Mesenchymal stem cell (in vitro differentiated cells and primary cell): ENCODE measurements at places on chromosomes 7 and 10.
A peak's percentile ranks its signal among the peaks of the same experiment; 100 is the strongest.

GRCh38 chr10:86715836-86716235 lies 40.6 kb upstream of the BMPR1A start:
- DNase-seq = no peak

GRCh38 chr7:158248816-158249215 lies 338.8 kb downstream of the PTPRN2 start:
- no peak for DNase-seq

- no peak for DNase-seq
These were observed 43.0 kb downstream of the LEP start for GRCh38 chr7:128284102-128284501.

- DNase-seq = no peak
These were observed 61.1 kb downstream of the WDFY4 start for GRCh38 chr10:48745662-48746245.

- DNase-seq = no peak
These were observed 52.7 kb downstream of the FIGNL1 start for GRCh38 chr7:50397320-50397970.

DNA sequence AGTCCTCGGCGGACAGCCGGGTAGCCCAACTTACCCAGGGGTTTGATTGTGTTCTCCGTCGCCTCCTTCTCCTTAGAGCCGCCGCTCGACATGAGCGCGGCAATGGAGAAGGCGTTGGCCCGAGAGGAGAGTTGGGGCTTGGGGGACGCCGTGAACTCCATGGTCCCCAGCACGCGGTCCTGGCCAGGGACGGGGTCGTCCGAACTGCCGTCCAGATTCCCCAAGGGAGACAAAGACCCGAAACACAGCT lies 515 bp downstream of the TBX20 start:
- peak; percentile 28 for DNase-seq

- DNase-seq = no peak
These were observed 383.6 kb downstream of the LRMDA start for GRCh38 chr10:75815066-75815465.

DNA sequence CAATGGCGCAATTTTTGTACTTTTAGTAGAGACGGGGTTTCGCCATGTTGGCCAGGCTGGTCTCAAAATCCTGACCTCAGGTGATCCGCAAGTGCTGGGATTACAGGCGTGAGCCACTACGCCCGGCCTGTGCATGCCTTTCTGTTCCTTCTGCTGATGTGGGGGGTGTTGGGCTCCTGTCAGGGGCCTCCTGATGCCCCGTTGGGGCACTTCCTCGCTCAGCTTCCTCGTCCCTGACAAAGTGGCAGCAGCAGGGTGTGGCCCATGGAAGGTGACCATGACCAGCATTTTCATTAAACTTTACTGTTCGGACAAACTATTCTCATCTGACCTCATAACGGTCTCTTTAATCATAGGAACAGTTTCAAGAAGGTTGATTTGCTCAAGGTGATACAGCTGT lies 69.4 kb downstream of the TBXAS1 start:
- DNase-seq = no peak

DNA sequence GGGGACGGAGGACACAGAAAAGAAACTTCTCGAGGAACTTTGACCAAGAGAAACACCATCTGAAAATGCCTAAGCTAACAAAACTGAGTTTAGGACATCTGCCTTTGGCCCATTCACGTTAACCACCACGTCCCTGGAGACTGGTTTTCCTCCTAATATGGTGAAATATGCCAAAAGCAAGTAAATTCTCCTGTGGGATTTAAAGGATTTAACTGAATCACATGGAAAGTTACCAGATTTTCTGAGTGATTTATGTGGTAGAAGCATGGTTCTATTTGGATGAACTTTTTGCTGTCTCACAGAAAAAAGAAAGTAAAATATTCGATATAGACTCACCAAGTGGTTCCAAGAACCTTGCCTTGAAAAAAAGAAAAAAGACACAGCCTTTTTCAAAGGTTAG lies 30.4 kb upstream of the BMPER start:
- DNase-seq = peak; percentile 46
